Foreskin keratinocyte (primary cell): ENCODE measurements at places on chromosomes 1 and 21. TPM values are rescaled to one million over a fixed set of nuclear protein-coding genes. Genes with fewer than 3 reads are reported as not detected.

DNA sequence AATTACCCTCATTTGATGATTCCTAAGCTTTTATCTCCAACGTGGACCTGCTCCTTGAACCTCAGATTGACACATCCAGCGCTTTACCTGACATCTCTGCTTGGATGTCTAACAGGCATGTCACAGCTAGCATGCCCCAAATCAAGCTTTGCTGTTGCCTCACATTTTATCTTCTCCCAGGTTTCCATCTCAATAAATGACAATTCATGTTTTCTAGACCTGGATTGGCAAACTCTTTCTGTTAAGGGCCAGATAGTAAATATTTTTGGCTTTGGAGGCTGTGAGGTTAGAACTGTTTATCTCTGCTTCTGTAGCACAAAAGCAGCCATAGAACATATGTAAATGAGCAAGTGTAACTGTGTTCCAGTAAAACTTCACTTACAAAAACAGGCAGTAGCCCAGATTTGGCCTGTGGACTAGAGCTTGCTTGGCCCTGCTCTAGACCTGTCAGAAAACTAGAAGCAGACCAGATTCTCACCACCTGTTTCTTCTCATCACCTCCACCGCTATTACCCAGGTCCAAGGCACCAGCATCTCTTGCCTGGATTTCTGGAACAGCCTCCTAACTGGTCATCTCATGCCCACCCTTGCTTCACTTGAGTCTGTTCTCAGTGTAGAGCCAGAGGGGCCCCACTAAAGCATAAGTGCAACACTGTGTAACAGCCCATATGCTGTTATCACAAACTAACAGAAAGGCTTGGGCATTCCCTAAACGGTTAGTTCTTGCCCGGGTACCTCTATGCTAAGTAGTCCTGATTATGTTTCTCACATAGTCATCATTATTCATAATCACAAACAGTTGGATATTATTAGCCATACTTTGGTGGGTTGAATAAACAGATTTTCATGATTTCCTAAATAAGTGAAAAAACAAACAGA is 42.3 kb downstream of the UBE4B start:
- peak; percentile 47 for DNase-seq

GRCh38 chr1:37449936-37450335 is 24.4 kb upstream of the ZC3H12A start:
- no peak for DNase-seq

DNA sequence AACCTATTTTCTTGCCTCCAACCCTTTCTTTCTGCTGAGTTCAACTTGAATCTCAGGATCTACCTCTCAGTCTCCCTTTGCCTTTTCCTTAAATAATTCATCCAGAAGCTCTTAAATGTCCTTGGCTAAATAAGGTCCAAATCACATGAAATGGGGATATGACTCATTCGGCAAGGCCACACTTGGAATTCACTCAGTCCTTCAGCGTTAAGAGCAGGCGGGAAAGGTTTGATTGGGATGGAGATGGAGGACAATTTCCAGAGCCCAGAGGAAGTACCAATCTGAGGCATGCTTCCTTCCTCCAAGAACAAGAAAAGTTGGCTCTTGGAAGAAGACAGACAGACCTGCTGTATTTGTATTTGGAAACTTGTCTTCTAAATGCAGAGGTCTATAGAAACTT is 128.5 kb downstream of the PROX1 start:
- no peak for DNase-seq

DNA sequence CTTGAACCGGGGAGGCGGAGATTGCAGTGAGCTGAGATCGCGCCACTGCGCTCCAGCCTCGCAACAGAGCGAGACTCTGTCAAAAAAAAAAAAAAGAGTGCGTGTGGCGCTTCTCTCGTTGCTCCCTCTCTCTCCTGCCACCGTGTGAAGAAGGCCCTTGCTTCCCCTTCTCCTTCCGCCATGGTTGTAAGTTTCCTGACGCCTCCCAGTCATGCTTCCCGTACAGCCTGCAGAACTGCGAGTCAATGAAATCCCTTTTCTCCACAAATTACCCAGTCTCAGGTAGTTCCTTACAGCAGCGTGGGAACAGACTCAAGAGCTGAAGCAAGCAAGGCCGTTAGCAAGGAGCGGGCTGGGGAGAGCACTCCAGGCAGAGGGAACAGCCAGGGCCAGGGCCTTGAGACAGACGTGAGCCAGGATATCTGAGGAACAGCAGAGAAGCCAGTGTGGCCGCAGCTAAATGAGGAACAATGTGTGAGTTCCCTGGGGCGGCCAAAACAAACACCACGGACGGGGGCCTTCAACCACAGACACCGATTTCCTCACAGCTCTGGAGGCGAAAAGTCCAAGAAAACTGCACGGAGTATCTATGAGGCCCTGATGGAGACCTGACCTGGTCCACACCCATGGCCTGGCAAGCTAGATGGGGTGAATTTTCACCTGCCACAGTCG is 54.2 kb upstream of the ETS2 start:
- DNase-seq: no peak

DNA sequence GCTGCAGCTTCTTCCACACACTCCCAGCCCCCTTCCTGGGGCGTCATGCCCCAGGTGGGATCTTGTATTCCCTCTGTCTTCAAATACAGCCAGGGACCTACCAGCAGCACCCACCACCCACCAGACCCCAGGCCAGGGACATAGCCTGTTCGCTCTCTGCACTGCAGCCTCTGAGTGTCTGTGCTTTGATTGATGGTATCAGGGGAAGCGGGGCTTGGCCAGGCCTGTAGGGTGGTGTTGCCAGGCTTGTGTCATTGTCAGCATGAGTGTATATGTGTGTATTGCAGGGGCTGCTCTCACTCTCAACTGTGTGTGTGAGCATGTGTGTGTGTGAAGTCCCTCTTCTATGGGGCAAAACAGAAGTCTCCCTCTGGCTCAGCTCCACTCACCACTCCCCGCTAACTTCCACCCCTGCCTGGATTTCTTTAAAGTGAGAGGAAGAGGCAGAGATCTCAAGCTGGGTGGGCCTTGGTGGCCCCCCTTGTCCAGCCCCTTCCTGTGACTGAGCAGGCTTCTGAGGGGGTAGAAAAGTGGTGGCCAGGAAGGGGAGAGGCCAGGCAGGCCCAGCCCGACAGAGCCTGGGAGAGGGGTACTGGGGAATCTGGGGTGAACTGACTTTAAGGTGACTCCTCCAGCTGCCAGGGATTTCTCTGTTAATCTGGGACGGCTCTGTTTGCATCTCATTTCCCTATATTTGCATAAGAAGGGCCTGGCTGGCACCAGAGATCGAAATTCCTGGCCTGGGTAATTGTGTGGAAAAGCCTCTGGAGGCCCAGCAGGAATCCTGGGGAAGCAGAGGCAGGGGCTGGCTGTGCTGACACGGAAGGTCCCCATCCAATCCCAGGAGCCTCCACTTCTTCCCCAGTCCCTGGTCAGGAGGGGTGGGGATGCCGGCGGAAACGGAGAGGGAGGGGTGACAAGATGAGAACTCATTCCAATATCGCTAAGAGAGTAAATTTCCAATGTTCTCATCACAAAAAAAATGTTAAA is 18.6 kb upstream of the ADGRB2 start:
- DNase-seq: no peak

- peak; percentile 60 for DNase-seq
Observed at GRCh38 chr1:906600-907420, 16.9 kb upstream of the SAMD11 start.

DNA sequence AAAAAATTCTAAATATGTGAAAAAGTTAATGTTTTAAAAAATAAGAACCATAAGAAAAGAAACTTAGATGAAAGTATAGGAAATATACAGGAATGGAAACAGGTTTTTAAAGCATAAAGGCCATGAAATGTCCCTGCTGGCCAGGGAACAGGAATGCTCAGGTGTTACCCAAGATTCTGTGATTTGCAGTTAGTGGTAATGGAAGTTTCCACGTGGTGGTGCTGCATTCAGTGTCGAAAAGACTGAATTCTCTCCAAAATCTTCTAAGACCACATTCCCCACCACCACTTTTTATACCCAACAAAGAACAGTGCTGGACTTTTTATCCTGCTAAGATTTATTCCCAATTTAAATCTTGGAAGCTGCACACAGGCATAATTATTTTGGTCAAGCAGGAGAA is 126.2 kb downstream of the PRRX1 start:
- DNase-seq: no peak

- DNase-seq: no peak
Observed at GRCh38 chr1:233439721-233440120, 112.2 kb downstream of the MAP3K21 start.

The GNAT2 gene
- polyA plus RNA-seq: 0.04 and 0.09 TPM in 2 replicates

The ADGRL4 gene
- not detected in 2 replicates for polyA plus RNA-seq

The CCDC17 gene
- 0.19 and 0.20 TPM in 2 replicates for polyA plus RNA-seq

The OR2L2 gene
- polyA plus RNA-seq: not detected in 2 replicates

The MAP3K7CL gene
- polyA plus RNA-seq: 12.3 and 12.4 TPM in 2 replicates
